ENCODE measurements at places on chromosomes 5 and 9. TPM values are rescaled to one million over a fixed set of nuclear protein-coding genes. Genes with fewer than 3 reads are reported as not detected.

DNA sequence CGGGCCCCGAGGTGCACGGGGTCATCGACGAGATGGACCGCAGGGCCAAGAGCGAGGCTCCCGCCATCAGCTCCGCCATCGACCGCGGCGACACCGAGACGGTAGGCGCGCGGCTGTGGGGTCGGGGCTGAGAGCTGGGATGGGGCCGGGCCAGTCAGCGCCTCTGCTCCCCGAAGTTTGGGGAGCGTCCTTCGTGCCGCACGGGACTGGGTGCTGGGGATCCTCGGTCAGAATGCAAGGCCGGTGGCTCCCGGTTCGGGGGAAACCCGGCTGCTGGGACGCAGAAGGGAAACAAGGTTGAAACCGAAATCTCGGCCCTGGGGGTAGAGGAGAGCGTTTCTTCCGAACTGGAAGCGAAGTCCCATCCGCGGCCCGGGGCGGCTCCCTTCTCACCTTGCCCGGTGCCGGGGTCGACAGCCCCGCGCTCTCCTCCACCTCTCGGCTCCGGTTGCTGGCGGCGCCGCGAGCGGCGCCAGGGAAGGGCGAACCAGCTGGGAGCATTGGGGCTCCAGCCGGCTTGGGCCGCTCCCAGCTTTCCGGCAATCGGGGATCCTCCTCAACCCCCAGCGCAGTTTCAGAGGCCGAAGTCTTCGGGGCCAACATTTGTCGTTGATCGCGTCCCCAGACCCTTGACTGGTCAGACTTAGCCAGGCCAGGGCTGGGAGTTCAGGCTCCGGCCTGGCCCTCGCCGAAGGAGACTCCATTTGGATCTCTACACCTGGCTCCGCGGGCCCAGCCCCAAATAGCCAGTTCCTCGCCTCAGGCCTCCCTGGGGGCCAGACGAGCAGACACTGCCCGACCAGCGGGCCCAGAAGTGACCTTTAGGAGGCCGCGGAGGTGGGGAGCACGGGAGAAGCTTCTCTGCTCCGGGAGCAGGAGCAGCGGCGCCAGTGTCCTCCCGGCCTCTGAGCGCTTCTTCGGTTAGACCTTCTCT, 1.1 kb downstream of the LHX2 start:
- no peaks in the 10 kb centered on the region for H3K36me3 ChIP-seq
- H3K27me3 ChIP-seq: peaks cover 97% of the 10 kb centered on the region
- no peak overlapping the region for H3K27ac ChIP-seq
- peaks cover 68% of the 10 kb centered on the region for H3K4me1 ChIP-seq
- H3K4me3 ChIP-seq: no peak overlapping the region
- no peak for DNase-seq

GRCh38 chr9:105320568-105320967, 76.1 kb downstream of the SLC44A1 start:
- H3K4me3 ChIP-seq: no peak overlapping the region
- no peaks in the 10 kb centered on the region for H3K36me3 ChIP-seq
- H3K27me3 ChIP-seq: no peaks in the 10 kb centered on the region
- no peaks in the 10 kb centered on the region for H3K4me1 ChIP-seq
- DNase-seq: no peak

GRCh38 chr9:87580941-87581438, 83.3 kb downstream of the DAPK1 start:
- no peaks in the 10 kb centered on the region for H3K4me1 ChIP-seq
- peak overlapping the region; percentile 58 for H3K27ac ChIP-seq
- no peak for DNase-seq
- no peaks in the 10 kb centered on the region for H3K36me3 ChIP-seq

- DNase-seq: no peak
- H3K27me3 ChIP-seq: no peaks in the 10 kb centered on the region
- no peak overlapping the region for H3K27ac ChIP-seq
- H3K4me1 ChIP-seq: no peaks in the 10 kb centered on the region
Measured at GRCh38 chr9:38432922-38433510, 8.8 kb upstream of the IGFBPL1 start.

The TMEM171 gene
- total RNA-seq: not detected

The KCNN2 gene
- 1.8 TPM for total RNA-seq

Data from sigmoid colon (tissue), 7 donors.